NCI-H1048 (cell line): ENCODE measurements at places on chromosomes 1 and 21.

DNA sequence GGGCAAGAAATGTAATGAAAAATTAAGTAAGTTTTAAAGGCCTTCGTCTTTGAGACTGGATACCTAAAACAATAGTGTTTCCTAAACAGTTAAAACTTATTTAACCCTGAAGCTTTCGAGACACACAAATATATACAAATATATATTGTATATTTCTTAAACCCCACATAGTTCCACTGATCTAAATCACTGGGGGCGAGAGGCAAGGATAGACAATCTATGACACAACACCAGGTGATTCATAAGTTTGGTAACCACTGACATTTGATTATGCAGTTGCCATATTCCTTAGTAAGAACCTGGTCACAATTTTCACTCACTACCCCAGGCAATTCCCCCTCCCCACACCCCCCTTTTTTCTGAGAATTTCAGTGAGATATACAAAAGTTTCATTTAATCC, 55.3 kb upstream of the BOLA1 start:
- DNase-seq = no peak

GRCh38 chr1:111030590-111030989, 66.9 kb upstream of the LRIF1 start:
- DNase-seq = no peak

DNA sequence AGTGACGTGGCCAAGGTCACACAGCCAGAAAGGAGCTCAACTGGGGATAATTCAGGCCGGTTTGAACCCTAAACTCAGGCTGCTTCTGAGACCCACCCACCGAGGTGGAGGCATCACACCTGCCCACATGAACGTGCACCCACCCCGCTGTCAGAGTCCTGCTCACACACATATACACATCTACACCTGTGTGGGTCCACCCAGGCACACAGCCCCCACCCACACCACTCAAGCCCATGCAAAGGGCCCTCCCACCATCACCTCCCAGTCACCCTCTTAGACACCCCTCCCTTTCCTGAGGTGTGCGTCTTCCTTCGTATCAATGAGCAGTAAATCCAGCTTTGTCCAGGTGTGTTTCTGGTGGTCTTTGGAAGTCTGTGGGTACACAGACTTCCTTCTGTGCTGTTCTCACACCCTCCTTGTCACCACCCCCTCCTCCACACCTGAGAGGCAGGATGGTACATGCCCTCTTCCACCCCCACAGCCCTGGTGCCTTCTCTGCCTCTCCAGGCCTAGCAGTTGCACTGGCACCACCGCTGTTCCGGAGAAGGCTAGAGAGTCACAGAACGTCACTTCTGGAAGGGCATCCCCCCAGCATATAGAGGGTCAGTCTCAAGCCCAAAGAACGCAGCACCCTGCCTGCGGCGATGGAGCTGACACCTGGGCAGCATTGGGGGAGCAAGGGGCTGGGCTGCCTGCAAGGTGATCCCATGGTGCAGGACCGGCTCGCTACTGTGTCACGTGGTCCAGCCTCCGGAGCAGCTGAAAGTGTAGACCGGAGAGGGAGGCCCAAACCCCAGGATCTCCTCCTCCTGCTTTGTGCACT, 18.9 kb upstream of the FAM131C start:
- no peak for DNase-seq

GRCh38 chr1:164564378-164564777, 5.4 kb downstream of the PBX1 start:
- no peak for DNase-seq

DNA sequence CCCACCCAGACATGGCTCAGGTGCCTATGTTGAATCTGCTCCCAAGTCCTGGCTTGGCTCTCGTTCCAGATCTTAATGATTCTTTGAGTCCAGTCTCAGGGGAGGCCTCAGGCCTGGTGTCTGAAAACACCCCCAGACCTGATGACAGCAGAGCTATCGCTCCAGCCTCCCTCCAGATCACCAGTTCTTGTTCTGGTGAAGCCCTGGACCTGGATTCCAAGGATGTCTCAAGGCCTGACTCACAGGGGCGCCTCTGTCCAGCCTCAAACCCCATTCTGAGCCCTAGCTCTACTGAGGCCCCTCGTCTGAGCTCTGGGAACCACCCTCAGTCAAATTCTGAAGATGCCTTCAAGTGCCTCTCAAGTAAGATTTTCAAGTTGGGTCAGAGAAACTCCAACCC, 11.4 kb downstream of the MROH7 start:
- no peak for DNase-seq

GRCh38 chr1:43446881-43447835, 6.6 kb downstream of the HYI start:
- no peak for DNase-seq

GRCh38 chr1:205182930-205183329, 28.6 kb downstream of the DSTYK start:
- DNase-seq = no peak

DNA sequence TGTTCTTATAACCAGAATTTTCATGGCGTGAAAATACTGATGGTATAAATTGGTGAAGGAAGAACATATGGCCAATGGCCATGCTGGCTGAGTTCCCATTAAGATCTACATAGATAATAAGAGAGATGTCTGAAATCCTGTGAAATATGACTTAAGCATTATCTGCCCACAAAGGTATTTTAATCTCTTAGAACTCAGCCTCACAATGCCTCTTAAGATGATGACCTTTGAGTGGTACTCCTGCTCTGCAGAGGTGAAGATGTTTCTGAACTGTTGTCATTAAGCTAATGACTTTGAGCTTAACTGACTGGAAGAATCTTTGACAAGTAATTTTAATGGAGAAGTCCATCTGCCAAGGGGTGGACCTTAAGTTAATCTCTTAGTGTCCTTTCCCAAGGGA, 148.7 kb downstream of the ZNF326 start:
- no peak for DNase-seq

- DNase-seq = no peak
These were observed at the start of gene AMIGO1 for GRCh38 chr1:109509176-109510134. Gene AMIGO1, minus strand, starts transcription at chr1:109509727. Its CDS starts 815 bp downstream, at chr1:109508912.

- DNase-seq = no peak
These were observed 12.0 kb downstream of the SLC30A7 start for GRCh38 chr1:100907887-100908286.

DNA sequence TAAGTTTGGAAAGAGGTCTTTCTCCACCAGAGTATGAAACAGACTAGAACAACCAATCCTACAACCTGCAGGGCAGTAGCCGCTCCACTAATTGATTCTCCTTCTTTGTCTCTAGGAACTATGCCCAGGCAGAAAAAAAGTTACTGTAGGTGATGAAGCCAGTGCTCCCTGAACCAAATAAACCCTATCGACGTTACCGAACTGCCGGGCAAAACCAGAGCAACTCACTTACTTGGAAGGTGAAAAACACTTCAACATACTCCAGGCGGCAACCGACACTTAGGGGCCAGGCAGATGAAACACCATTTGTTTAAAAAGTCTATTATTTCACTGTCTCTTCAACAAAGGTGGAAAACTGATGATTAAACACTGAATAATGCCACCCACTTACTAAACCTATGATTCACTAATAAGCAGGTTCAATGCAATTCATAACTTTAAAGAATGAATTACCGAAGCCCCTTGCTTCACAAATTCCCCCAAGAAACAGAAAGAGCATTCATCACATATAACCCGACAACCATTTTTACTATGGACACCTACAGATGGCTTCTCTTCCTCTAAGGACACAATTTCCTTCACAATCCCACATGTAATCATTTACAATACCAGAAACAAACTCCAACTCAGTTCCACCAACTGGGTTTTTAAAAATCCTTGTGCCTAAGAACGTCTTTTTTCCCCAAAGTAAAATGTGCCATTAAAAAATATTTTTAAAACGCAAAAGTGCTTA, 1.6 kb downstream of the NRIP1 start:
- DNase-seq = no peak

- DNase-seq = no peak
These were observed 31.3 kb downstream of the NSL1 start for GRCh38 chr1:212760126-212760823.

- DNase-seq = no peak
These were observed 18.7 kb upstream of the LRRC47 start for GRCh38 chr1:3814771-3815561.

- DNase-seq = no peak
These were observed 442.6 kb upstream of the ADGRL2 start for GRCh38 chr1:81358151-81358550.

- DNase-seq = no peak
These were observed 652.4 kb downstream of the PLPP3 start for GRCh38 chr1:55926906-55927471.

DNA sequence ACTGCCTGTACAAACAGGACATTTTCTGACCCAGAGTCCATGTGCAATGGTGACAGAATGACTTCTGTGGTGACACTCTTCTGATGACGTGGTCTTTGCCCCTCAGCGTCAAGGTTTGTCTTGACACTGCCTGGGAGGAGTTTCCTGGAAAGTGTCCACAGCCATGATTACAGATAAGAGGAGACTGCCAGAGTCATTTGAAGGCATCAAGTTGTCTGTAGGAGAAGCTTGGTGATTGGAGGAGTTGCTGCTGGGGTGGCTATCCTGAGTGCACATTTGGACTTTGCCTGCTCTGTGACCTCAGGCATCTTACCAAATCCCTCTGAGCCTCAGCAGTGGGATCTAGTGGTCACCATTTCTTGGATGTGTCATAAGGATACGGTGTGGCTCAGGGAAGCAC, 17.7 kb downstream of the TCHHL1 start:
- no peak for DNase-seq

GRCh38 chr1:174682419-174683008, 234.8 kb downstream of the GPR52 start:
- no peak for DNase-seq

DNA sequence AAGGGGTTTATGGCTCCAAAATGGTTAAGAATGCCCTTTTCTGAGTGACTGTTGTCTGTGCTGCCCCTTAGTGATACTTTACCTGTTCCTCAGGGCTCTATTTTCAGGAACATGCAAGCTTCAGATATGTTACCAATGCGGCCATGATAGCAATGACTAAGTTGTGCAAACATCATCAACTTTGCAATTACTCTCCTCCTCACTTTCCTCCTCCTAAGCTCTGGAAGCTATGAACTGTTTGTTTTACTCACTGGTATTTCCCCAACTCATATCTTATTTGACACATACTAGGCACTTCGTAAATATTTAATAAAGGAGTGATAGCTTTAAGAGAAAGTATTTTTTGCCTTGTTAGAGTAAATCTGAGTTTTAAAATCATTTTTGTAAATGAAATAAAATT, 53.8 kb downstream of the RWDD3 start:
- DNase-seq = no peak

DNA sequence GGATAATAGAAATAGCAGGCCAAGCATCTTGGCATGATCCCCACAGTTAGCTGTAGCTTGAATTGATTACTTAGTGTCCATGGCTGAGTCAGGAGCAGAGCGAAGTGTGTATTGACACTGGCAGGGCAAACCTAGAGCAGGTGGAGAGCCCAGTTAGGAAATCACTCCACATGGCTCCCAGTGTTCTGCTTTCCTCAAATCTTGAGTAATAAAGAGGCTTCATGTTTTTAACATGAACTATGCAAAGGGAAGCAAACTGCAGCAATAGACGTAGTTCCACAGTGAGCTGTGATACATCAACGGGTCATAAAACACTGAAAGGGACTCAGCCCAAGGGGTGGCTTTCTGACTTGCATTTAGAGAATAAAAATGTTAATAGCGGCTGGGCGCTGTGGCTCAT, 28.9 kb downstream of the RHEX start:
- DNase-seq = no peak

GRCh38 chr1:207405814-207406213, 48.3 kb upstream of the CR2 start:
- no peak for DNase-seq

DNA sequence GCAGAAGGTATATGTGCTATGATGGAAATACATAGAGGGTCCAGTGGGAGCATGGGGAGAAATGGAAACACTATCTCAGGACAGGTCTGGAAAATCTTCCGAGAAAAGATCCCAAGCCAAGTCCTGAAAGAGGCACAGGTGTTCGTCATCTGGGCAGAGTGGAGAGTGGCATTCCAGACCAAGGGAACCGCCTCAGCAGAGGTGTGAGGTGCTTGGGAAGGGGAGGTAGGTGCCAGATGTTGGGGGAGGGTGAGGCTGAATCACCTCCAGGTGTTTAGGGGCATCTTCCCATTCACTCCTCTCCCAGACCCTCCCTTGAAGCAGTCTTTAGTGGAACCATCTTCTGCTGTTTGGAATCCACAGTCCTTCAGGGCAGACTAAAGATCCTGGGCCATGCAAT, 23.5 kb upstream of the LRRN2 start:
- no peak for DNase-seq

- no peak for DNase-seq
These were observed 147.8 kb upstream of the CD34 start for GRCh38 chr1:208058756-208059155.

DNA sequence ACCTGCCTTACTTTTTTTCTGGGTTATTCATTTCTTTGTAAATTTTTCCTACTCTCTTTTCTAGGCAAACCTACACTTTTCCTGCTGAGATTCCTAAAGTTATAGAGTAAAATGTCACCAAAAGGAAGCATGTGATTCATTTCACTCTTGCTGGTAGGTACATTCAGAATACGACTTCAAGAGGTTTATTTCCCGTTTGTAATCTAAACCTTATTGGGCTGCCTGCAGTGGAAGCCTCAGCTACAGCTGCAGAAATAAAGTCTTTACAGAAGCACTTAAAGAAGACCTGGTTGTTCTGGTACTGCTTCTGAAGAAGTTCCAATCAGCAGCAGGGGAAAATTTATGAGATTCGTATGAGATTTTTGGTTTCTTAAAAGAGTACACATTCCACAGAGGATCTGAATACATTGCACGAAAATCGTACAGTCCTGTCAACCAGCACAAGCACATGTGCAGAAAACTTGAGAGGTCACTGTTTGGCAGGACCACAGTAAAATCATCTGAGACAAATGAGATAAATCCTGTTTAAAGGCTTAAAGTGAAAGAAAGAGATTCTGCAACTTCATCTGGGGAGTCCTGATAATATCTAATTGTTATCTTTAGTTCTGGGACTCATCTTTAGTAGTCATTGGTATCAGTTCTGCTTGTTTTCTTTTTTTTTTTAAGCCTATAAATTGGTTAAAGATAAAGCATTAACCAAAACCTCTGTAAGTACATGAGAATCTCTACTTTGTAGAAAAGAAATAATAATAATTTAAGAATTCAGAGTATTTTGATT, 109.9 kb upstream of the ADGRL2 start:
- no peak for DNase-seq

GRCh38 chr1:202888221-202888530, 773 bp downstream of the RABIF start:
- no peak for DNase-seq

- DNase-seq = no peak
These were observed 57.1 kb upstream of the COX20 start for GRCh38 chr1:244778344-244778743.

GRCh38 chr21:36542312-36543101, 62.6 kb upstream of the CLDN14 start:
- peak; percentile 83 for DNase-seq

DNA sequence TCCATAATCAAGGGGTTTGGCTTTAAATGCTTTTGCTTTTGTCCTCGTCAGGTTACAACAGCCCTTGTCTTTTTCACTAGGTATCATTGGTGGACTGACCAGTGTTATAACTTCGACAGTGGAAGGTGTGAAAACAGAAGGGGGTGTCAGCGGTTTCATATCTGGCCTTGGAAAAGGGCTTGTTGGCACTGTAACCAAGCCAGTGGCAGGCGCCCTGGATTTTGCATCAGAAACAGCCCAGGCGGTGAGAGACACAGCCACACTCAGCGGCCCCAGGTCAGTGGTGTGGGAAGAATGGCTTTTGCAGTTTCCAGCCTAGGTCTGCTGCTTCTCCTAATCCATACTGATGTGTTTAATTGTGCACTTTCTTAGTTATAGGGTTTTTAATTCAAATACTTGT, 157.9 kb downstream of the DHRS3 start:
- no peak for DNase-seq
